ENCODE measurements at places on chromosomes 4 and X.

DNA sequence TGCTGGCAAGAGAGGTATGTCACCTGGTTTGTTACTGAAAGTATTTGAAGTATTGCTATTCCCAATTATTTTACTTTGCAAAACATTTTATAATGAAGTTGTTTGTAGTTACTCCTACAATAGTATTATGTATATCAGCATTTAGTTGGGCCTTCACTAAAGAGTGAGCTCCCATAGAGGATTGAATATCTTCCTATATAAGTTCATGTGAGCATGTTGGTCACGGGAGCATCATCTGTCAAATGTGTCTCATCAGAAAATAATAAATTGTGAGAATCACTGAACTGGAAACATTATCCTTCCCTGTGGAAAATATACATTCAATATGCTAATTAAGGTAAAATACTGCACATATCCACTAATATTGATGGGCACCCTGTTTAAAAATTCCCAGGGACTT, 360.1 kb upstream of the ADGRL3 start:
- no peak for DNase-seq

GRCh38 chr4:19729886-19730651, 521.6 kb upstream of the SLIT2 start:
- no peak for DNase-seq

DNA sequence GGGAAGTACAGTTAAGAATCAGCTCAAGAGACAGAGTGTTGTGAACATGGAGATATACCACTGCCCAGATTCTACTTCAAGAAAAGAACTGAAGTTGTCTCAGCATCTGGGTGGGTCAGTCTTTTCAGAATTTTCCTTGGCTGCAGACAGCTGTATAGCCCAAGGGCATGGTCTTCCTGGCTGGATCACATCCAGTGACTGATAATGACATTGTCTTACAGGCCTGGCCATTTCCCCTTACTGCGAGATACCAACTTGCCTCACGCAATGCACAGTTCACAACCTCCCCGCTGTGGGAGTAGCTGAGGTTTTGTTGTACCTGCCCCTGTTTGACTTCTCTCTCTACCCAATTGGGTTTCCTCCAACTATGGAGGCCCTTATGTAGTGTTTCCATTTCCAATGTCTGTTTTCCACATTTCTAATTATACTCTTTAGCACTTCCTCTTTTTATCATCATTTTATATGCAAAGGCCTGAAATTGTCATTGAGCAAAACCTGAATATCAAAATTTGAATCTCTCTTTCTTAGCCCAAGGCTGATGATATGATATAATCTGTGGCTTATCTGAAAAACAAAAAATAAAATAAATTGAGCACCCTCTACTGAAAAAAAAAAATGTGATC, 209.1 kb downstream of the NAF1 start:
- no peak for DNase-seq

DNA sequence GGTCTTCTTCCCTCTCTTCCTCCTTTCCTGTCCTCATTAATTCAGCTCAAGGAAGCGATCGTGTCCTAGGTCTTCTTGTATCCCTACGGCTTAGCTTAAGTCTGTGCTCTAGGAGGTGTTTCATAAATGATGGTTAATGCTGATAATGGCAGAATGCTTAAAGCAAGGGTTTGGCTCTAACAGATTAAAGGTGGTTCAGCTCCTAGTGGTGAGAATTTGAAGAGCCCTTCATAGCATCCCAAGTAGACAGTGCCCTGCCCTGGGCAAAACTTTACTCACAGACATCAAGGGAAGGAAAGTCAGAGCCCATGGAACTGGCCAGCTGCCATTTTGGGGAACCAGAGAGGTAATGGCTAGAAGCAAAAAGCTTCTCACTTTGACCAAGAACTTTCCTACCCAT, 47.0 kb upstream of the PGRMC1 start:
- no peak for DNase-seq

GRCh38 chr4:184383497-184384055, 90.8 kb downstream of the IRF2 start:
- DNase-seq = no peak

DNA sequence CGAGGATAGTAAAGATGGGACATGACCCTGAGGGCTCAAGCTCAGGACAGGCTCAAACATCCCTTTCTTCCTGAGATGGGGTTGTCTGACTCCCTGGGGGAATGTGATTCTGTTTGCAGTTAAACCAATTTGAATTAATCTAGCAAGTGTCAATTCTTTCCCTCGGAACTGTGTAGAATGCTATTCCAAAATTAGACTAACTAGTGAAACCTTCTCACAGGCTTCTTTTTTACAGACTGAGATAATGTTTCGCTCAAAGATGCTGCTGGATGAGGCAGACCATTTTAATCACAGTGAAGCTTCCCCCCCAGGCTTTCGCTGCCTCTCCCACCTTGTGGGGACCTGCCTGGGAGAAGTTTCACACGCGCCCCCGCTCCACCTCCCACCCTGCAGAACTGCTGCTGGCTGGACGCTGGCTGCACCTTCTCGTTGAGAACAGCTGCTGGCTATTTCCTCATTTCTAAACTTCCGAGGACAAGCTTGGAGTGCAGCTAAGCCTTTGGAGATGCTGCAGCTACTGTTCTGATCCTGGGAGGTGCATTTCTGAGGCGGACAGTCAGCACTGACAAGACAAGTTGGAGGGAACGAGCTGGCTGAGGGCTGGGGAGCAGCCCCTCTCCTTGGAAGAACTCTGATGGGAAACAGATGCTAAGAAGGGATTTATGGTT, 297.8 kb downstream of the RAPGEF2 start:
- no peak for DNase-seq

DNA sequence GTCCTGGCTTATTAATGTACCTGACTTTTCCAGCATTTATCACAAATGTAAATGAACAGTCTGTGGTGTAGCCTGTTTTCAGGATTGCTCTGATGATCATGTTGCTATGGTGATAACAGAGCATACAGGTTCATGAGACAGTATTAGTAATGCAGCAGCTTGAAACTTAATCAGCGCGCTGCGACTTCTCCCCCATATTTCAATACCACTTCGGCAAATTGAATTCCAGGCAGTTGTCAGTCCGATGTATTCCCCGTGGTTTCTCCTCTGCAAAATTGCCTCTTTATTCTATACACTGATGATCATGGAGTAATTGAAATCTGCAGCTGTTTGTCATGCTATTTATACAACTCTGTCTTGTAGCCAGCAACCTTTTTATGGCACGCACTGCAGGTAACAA, 239.3 kb downstream of the C4orf33 start:
- no peak for DNase-seq

GRCh38 chr4:141541851-141542250, 94.5 kb upstream of the IL15 start:
- DNase-seq = no peak

DNA sequence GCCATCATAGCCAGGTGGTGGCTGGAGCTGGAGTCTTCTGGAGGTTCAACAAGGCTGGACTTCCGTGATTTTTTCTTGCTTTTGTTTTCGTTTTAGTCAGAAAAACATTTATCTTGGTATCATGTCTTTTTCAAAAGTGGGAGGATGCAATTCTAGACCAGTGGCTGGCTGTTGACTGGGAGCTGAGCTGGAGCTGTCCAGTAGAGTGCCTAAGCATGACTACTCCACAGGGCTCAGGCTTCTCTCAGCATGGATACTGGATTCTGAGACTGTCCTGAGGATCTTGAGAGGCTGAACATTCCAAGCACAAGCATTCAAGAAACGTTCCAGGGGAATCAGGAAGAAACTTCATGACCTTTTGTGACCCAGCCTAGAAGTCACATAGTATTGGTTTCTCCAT, 598.1 kb downstream of the MID1IP1 start:
- no peak for DNase-seq

- DNase-seq = no peak
Measured at GRCh38 chr4:5033281-5033841, 14.1 kb upstream of the CYTL1 start.

DNA sequence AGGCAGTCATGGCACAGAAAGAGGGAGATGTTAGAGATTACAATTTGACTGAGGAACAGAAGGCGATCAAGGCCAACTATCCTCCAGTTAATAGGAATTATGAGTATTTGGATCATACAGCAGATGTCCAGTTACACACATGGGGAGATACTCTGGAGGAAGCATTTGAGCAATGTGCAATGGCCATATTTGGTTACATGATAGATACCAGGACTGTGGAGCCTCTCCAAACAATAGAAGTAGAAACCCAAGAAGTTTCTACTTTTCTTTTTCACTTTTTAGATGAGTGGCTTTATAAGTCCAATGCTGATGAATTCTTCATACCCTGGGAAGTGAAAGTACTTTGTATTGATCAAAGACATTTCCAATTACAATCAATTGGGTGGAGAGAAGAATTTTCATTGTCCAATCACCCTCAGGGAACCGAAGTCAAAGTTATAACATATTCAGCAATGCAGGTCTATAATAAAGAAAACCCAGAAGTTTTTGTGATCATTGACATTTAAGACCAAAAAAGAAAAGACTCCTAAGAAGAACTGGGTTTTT, 139.1 kb downstream of the MAB21L2 start:
- no peak for DNase-seq

DNA sequence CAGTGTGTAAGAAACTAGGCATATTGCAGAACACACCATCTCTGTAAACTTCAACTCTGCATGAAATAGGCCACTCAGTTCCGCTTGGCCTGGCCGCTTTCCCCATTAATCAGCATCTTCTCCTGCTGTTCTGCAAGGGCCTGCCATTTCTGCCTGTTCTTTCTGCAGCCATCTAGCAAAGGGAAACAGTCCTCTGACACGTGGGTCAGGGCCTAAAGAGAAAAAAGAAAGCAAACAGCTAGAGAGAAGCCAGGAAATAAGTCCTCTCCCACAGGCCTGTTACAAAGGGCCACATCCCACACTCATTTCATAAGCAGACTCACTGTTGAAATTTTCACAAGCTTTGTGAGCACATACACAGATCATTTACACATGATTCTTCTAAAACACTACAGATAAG, 130.1 kb downstream of the PDE5A start:
- no peak for DNase-seq

DNA sequence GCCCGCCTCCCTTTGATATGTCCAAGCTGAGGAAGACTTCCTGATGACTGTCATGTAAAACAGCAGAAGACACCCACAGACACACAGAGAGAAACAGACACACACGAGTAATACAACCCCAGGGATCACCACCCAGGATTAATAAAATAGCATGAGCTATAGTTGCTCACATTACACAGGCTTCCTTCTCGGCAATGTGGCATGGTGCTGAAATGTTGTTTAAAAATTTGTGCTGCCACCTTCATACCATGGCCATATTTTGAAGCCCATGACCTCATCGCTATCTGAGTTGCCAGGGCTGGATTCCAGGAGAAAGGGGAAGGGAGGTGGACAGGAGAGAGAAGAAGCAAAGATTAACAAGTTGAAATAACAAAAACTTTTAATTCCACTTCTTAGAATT, 111.7 kb downstream of the SYNPO2 start:
- DNase-seq = no peak

DNA sequence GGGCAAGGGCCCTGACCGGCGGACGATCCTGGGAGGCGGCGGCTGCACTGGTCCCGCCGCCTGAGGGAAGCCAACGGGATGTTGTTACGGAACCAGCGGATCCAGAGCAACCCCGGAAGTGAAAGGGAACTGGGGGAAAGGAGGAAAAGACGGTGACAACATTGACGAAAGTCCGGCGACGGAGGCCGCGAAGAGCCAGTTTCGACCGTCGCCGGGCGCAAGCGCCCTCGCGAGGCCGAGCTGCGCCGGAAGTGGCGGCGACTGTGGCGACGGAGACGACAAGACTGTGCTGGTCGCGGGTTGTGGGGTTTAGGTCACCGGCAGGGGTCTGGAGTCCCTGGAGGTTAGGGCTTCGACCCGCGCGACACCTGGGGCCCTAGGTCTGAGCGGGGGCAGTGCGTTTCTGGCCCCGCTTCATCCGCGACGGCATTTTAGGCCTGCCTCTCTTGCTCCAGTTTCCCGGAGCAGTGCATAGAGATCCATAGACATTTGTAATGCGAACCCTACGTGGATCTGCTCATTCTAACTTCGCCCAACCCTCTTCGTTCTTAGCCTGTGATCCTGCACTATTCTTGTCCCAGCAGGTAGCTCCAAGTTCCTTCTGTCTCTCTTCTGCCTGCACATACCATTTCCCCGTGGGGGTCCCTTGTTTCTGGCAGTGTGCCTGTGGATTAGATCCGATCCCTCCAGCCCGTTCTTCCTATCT, at the start of gene BOD1L1:
BOD1L1 (minus strand) TSS at position 120 of the 706 bp plus-strand sequence. CDS start 138 bp downstream, outside the sequence.
- peak; percentile 59 for DNase-seq

DNA sequence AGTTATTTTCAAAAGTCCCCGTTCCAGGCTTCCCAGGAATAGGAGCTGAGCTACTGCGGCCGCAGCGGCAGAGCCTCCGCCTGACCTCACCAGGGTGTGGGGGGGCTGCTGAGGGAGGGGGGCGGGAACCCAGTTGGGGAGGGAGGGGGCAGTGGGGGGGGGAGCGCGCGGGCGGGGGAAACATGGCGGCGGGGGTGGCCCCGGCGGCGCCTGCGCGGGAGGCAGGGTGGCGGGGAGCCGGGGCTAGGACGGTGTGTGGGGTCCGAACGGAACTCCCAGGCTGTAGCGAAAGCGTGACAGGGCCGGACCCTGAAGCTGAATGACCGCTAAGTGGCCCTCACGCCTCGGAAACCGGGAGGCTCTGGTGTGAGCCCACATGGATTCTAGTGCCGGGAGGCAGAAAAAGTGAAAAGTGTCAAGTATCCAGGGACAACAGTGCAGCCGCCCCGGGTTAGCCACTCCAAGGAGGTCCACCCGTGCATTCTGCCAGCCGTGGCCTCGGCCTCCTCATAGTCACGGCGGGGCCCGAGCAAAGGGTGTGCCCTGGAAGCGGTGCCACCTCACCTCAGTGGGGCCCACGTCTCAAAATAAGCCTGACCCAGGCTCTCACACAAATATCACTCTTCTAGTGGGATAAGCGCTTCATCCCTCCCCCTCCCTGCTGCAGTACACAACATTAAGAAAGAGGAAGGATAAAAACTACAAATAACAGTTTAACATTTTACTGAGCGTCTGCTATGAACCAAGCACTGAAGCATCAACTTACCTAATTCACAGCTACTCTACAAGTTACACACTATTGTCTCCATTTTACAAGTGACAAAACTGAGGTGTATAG, at the start of gene KLHL13:
KLHL13 (minus strand) TSS at position 98 of the 838 bp plus-strand sequence. CDS start 88,337 bp downstream, outside the sequence.
- DNase-seq = no peak

- DNase-seq = no peak
Measured at GRCh38 chr4:174275101-174275500, 8.4 kb downstream of the FBXO8 start.

DNA sequence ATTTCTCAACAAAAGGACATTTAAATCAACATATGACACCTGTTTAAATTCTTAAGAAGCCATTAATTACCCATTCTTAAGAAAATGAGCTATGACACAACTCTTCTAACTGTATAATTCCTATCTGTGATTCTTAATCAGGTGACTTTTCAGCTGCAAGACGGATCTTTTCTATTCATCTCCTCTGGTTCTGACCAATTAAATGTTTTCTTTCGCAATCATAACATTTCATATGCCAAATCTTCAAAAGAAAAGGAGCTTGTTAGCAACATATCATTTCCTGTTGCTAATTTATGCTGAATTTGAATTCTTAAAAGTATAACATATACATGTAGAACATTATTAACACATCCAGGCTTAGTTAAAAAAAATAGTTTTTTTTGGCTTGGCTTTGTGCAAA, 62.5 kb downstream of the SEL1L3 start:
- DNase-seq = no peak

DNA sequence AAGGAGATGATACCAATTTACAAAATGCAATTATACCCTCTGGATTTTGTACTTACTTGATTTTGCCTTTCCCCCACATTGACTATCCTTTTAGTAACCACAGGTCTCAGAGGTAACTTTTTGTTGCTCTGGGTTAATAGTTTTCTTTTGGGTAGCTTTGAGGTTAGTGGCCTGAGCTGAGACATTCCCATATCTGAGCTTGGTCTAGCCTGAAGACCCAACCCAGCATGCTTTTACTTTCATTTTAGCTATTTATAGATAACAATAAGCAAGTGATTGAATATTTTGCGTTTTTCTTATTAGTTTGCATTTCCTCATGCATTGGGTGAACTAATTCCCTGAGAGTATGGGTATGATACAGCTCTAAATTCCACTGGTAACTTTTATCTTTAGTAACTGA, 11.8 kb downstream of the HTN1 start:
- DNase-seq = no peak
